ENCODE measurements at places on chromosomes 12 and 14. TPM values are rescaled to one million over a fixed set of nuclear protein-coding genes. Genes with fewer than 3 reads are reported as not detected.

Gene ARHGDIB
- 56.6 TPM for total RNA-seq

Gene P3H3
- 40.1 TPM for total RNA-seq

Gene DLK1
- total RNA-seq: 87.3 TPM

Gene CLBA1
- total RNA-seq: 4.7 TPM

Gene LPAR5
- 1.7 TPM for total RNA-seq

Gene HSPB8
- total RNA-seq: 47.8 TPM

Gene ERGIC2
- 93.9 TPM for total RNA-seq

Gene FBXO34
- total RNA-seq: 39.0 TPM

Gene MORN3
- 0.16 TPM for total RNA-seq

Gene CLEC1A
- total RNA-seq: 3.2 TPM

Gene CPM
- total RNA-seq: 24.6 TPM

Gene PTPRO
- 4.8 TPM for total RNA-seq

Gene BCL11B
- 1.3 TPM for total RNA-seq

Gene SAMD15
- total RNA-seq: 1.3 TPM

Gene DTX1
- 3.3 TPM for total RNA-seq

Gene RHEBL1
- total RNA-seq: not detected

Gene ARL1
- total RNA-seq: 161 TPM

Gene CFAP54
- total RNA-seq: 6.8 TPM

Gene MANSC4
- not detected for total RNA-seq

Gene STAC3
- 13.5 TPM for total RNA-seq

Gene ARHGEF40
- 43.9 TPM for total RNA-seq

Gene NCKAP5L
- 13.3 TPM for total RNA-seq

Gene TAS2R9
- total RNA-seq: 0.37 TPM

Gene NTF3
- total RNA-seq: 11.3 TPM
